ENCODE measurements at places on chromosomes 6 and 20.

DNA sequence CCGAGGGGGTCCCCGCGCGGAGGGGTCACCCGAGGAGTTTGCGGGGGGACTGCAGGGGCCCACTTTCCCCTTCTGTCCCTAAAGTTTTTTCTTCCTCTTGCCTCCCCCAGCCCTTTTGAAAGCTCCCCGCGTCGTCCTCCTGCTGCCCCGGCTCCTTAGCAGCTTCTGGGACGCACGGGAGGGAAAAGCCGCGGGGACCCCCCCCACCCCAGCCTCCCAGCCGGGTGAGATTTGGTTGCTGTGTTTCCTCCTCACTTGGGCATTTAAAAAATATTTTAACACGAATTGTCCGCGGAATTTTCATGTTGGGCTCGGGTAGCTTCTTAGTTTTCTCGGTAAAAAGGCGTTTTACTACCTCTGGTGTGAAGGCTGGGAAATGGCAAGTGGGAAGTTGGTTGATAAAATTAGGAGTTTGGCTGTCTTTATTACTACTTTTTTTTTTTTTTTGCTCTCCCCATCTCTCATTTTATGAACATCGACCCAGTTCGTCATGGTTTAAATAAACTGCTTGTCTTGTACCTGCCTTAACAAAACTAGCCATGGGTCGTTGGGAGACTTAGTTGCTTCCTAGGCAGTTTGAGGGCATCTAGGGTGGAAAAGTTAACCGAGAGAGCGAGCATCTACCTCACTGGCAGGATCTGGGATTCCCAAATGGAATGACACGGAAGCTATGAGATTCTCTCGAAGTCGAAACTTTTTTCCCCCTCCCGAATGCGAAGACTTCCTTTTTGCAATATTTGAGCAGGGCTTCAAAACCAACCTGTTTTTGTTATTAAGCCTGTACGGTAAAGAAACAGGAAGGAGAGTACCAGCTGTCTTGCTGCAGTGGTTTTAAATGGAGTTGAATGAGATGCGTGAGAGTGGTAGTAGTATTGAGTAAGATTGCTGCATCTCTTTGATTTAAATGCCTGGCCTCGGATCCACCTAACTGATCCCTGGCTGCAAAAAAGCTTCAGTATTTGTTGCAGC is 868 bp downstream of the NCOA3 start:
- DNase-seq = no peak

GRCh38 chr6:44131892-44132291 is 4.5 kb downstream of the TMEM63B start:
- DNase-seq = no peak

DNA sequence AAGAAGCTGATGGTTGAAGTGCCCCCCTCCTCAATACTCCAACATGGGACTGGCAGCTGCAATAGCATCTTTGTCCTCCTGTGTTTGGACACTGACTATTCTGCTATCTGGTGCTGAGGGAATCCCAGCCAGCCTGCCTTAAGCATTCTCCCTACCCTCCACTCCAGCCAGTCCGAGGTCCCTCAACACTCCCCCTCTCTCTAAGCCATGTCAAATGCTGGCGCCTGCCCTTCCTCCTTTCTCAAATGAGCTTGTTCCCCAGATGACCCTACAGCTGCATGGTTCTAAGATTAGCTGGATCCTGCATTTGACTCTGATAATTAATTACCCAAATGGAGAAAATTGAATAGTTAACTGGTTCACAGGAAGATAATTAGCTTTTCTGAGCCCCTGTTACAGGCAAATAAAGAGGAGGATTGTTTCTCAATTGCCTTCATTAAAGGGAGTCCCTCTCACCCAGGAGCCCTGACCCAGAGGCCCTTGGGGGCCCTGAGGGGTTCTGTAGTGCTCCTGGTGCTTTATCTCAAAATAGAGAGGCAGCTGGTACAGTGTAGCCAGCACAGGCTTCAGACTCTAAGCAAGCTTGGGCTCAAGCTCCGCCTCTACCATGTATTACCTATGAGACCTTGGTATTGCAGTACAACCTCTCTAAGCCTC is 37.9 kb upstream of the CHD6 start:
- no peak for DNase-seq

DNA sequence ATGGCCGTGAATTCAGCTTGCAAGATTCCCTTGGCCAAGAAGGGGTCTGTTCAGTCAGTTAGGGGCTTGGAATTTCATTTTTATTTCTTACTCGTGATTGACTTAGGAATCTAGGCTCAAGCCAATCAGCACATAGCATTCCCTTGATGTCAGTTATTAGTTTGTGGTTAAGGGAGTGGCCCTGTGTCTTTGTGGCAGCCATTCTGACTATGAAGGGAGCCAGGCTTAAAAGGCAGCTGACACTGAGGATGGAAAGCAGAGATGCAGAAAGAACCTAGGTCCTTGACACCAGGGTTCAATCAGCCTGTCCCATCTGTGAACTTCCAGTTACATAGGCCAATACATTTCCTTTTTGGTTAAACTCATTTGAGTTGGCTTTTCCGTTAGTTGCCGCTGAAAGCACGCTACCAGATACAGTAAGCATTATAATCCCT is 48.1 kb downstream of the MCUR1 start:
- DNase-seq = no peak

GRCh38 chr6:41584205-41584604 is 38.0 kb downstream of the FOXP4 start:
- DNase-seq = no peak

DNA sequence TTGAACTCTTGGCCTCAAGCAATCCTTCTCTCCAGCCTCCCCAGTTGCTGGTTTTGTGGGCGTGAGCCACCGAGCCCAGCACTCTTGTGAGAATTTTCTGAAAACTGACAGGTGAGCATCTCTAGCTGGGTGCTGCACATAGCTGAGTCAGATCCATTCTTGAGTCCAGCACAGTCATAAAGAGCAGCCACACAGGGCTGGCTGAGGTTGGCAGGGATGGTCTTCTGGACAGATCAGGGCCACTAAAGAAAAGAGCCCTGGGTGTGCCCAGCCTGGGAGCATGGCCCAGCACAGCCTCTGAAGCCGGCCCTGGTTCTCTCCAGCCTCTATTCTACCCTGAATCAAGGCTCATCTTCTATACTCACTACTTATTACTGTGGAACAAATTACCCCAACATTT is 11.5 kb downstream of the DLGAP4 start:
- DNase-seq = no peak

GRCh38 chr20:17456279-17456678 is 74.9 kb downstream of the BFSP1 start:
- no peak for DNase-seq

DNA sequence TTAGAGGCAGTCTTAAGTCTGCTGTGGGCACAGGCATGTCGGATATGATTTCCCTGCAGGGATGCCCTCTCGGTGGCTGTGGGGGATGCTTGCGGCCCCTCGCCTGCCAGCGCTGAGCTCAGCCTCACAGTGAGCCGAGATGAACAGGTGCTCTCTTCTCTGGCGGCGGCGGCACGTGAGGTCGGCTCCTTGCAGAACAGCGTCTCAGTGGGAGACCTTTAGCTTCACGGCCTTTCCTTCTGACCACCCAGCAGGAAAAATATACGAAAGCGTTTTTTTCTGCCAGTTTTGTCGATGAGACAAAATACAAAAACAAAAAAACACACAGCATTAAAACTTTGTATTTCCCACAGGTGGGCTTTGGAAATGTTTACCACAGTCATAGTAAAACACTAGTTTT is 23.6 kb downstream of the FOXA2 start:
- DNase-seq = no peak

DNA sequence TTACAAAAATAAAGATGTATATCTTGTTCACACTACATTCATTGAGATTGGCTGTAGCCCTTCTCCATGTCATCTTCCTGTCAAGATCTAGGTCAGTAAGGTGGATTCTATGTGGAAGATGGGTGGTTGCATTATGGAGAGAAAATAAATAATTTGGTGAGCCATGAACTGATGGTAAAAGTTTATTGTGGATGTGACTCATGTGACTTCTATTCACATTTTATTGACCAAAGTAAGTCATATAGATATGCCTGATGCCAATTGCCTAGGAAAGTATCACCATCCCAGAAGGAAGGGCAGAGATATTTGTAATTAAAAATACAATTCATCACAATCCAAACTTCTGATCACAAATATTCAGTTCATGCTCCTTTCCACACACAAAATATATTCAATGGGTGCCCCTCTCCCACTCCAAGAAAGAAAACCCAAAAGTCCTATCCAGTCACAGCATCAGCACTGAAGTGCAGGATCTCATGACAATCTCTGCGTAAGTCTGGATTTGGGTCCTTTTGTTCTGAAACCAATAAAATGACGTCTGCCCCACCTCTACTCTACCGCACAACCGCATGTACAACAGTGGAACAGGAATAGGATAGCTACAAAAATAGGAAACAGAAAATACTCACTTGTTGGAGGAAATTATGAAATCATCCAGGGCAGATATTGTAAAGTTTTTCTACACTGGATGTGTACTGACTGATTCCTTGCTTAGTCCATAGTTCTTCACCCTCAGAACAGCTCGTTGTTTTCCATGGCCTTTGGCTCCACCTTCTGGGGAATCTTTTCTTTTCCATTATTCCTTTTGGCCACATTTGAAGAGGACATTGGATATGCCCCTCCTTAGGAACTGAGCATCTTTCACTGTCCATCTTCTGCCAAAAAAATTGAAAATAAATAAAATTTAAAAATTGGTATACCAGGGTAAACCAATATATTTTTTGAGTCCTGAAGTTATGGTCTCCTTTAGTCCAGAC is 16.1 kb upstream of the SLC17A3 start:
- no peak for DNase-seq

DNA sequence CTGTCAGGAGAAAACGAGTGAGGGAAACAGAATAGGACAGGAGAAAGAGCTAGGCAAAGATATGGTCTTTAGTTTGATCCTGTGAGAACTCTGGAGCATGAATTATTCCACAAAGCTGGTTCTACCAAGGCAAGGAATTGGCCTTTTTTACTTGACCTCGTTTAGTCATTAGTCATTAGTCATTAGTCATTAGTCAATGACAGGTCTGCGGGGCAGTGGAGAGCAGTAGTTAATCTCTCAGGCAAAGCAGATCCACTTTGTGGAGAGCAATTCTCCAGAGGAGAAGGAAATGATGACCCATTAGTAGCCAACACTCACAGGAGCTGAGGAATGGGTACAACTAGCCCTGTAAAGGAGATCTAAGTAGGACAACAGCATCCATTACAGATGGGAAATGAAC is 22.0 kb upstream of the ABCC10 start:
- no peak for DNase-seq

DNA sequence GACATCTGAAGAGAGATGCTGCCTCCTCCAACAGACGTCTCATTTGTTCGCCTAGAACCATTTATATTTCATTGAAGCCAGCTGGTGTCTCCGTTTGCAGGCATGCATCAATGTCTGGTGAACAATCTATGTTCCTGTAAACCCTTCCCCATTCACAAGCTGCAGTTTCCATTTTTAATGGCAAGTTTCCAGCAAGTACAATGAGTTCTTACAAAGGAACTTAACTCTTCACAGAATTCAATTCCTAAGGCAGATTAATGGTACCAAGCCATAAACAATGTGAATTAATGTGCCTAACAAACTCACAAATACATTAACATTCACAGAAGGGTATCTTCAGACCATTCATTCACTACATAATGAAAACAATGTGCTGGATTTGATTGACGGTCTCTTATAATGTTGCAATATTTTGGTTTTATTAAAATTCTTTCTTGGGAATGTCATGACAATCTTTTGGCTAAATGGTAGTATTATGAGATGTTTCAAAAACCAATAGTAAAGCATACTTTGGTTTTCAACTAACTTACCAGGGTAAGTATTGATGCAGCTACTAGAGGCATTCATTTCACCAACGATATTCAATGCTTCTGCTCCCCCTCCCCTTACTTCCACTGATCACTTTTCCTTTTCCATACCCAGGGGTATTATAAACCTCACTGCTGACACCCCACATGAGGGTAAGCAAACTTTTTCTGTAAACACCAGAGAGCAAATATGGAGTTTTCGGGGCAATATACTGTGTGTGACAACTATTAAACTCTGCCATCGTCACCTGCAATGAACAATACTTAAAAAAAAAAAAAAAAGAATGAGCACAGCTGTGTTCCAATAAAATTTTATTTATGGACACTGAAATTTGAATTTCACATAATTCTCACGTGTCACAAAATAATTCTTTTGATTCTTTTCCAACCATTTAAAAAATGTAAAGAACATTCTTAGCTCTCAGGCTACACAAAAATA is 4.2 kb downstream of the AKIRIN2 start:
- no peak for DNase-seq

- DNase-seq = no peak
These were observed 135.4 kb downstream of the BFSP1 start for GRCh38 chr20:17395729-17396128.

DNA sequence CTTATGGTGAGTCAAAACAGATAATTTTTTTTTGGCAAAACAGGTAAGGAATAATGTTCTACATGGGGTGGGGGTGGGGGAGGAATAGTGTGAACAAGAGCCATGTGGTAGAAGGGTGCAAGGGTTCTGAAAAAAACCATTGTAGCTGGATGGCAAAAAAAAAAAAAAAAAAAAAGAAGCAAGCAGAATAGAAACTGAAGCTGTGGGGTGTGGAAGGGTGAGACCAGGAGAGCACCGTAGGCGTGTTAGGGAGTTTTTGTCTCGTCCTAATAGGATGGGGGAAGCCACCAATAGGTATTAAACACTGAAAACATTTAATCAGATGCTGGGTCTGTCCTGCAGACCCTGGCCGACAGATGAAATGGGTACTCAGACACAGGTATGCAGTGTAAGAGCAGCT is 110.1 kb downstream of the ADTRP start:
- DNase-seq = no peak
